ENCODE measurements at places on chromosomes 6 and 20. TPM values are rescaled to one million over a fixed set of nuclear protein-coding genes. Genes with fewer than 3 reads are reported as not detected.

DNA sequence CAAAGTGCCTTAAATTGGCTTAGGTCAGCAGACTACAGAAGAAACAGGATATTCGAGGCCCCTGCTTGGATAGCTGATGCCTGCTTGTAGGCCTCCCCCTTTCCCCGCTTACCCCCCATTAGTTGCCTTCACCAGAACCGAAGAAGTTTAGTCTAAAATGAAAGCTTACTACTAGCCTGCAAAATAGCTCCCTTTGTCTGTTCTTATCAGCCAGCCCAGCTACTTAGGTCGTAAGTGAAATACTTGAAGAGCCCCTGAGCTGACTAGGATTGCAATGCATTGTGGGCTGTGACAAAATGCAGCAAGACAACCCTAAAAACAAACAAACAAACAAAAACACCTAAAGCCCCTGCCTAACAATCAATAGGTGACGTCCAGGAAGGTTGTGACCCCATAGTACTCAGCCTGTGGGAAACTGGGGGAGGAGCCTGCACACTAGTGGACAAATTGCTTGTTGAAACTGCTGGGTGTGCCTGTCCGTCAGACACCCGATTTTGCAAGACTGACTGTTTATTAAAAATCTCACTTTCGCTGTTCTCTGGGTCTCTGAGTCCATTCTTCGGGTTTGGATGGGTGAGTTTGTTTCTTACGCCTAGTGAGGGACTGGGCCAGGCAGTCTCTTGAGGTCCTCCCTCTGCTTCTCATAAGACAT, 105.0 kb upstream of the DUSP22 start:
- H3K27me3 ChIP-seq = no peaks in the 10 kb centered on the region
- H3K27ac ChIP-seq = no peak overlapping the region
- H3K4me1 ChIP-seq = peaks cover 6% of the 10 kb centered on the region
- no peaks in the 10 kb centered on the region for H3K36me3 ChIP-seq
- no peak for DNase-seq

The LCA5 gene
- 0.05 TPM for total RNA-seq

The NEDD9 gene
- 40.2 TPM for total RNA-seq

GRCh38 chr20:24756292-24757025, 192.6 kb upstream of the CST7 start:
- H3K27ac ChIP-seq = no peak overlapping the region
- no peaks in the 10 kb centered on the region for H3K36me3 ChIP-seq
- DNase-seq = no peak

GRCh38 chr6:25171301-25171700, 107.9 kb upstream of the CARMIL1 start:
- no peaks in the 10 kb centered on the region for H3K4me1 ChIP-seq
- no peak overlapping the region for H3K27ac ChIP-seq
- H3K4me3 ChIP-seq = no peak overlapping the region
- H3K36me3 ChIP-seq = no peaks in the 10 kb centered on the region
- H3K27me3 ChIP-seq = no peaks in the 10 kb centered on the region

The RIN2 gene
- total RNA-seq = 1.9 TPM

The KCNK17 gene
- not detected for total RNA-seq

The ELOVL4 gene
- 0.68 TPM for total RNA-seq

GRCh38 chr20:44123251-44123650, 63.7 kb downstream of the JPH2 start:
- DNase-seq = no peak
- H3K36me3 ChIP-seq = no peaks in the 10 kb centered on the region
- no peak overlapping the region for H3K27ac ChIP-seq
- no peaks in the 10 kb centered on the region for H3K4me1 ChIP-seq
- no peaks in the 10 kb centered on the region for H3K27me3 ChIP-seq

The TREM2 gene
- not detected for total RNA-seq

GRCh38 chr6:90190752-90191395, 105.8 kb downstream of the BACH2 start:
- H3K27me3 ChIP-seq = no peaks in the 10 kb centered on the region
- H3K36me3 ChIP-seq = no peaks in the 10 kb centered on the region
- peak overlapping the region; percentile 12 for H3K4me3 ChIP-seq
- no peak for DNase-seq
- H3K27ac ChIP-seq = peak overlapping the region; percentile 67
- no peaks in the 10 kb centered on the region for H3K4me1 ChIP-seq

The NMBR gene
- not detected for total RNA-seq

The ZSCAN23 gene
- total RNA-seq = 2.4 TPM

The VIP gene
- total RNA-seq = not detected

- peaks cover 3% of the 10 kb centered on the region for H3K27me3 ChIP-seq
- peaks cover 17% of the 10 kb centered on the region for H3K4me1 ChIP-seq
- no peak overlapping the region for H3K27ac ChIP-seq
- no peak for DNase-seq
These were observed 34.7 kb upstream of the LAMA4 start for GRCh38 chr6:112289038-112289566.

DNA sequence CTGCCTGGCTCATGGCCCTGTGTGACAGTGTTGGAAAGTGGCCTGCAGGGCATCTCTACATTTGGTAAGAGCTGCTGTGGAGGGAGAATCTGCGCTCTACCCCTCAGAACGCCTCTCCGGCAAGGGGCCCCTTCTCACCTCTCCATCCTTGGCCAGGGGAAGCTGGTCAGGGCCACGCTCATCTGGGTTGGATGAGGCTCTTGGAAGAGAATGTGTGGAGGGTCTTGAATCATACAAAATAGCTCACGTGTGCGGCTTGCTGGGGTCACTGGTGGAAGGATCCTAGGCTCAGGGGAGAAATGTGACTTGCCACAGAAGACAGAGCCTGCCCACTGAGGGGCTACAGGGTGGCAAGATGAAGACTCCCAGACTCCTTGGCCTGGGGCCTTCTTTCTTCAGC, 105.0 kb downstream of the SCML4 start:
- H3K27ac ChIP-seq = peak overlapping the region; percentile 47
- no peak overlapping the region for H3K4me3 ChIP-seq
- H3K36me3 ChIP-seq = peaks cover 23% of the 10 kb centered on the region
- H3K27me3 ChIP-seq = no peaks in the 10 kb centered on the region
- DNase-seq = no peak
- H3K4me1 ChIP-seq = peaks cover 55% of the 10 kb centered on the region

DNA sequence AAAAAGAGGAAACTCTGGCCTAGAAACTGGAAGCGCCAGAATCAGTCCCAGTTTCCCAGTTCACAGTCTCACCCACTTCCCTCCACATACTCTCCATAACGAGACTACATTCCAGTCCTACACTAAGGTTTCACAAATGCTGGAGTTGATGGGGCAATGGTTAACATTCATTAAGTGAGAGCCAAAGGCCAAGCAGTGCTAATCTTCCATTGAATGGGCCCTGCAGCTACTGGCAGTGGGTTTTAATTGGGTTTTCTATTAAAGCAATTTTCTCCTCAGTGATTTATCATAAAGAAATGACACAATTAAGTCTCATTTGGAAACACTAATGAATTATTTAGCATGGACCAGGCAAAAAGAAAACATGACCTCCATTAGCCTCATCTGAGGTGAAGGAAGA, 20.8 kb upstream of the NRSN1 start:
- no peaks in the 10 kb centered on the region for H3K27me3 ChIP-seq
- no peaks in the 10 kb centered on the region for H3K36me3 ChIP-seq
- H3K4me1 ChIP-seq = no peaks in the 10 kb centered on the region
- H3K4me3 ChIP-seq = no peak overlapping the region

The BPIFA1 gene
- not detected for total RNA-seq

The MAS1 gene
- not detected for total RNA-seq

DNA sequence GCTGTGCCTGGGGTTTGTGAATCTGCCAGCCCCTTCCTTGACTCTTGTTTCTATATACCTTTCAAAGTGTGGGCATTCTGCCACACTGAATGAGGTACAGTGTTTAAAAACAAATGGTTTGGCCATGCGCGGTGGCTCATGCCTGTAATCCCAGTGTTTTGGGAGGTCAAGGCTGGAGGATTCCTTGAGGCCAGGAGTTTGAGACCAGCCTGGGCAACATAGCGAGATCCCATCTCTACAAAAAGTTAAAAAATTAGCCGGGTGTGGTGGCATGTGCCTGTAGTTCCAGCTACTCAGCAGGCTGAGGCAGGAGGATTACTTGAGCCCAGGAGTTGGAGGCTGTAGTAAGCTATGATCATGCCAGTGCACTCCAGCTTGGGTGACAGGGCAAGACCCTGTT, 5.8 kb downstream of the FAM83D start:
- peaks cover 19% of the 10 kb centered on the region for H3K4me1 ChIP-seq
- H3K36me3 ChIP-seq = no peaks in the 10 kb centered on the region
- H3K4me3 ChIP-seq = no peak overlapping the region
- no peak overlapping the region for H3K27ac ChIP-seq

- DNase-seq = peak; percentile 77
- no peaks in the 10 kb centered on the region for H3K27me3 ChIP-seq
- H3K27ac ChIP-seq = no peak overlapping the region
- peaks cover 9% of the 10 kb centered on the region for H3K4me1 ChIP-seq
These were observed 86.0 kb downstream of the DHX35 start for GRCh38 chr20:39048000-39048696.

The TSBP1 gene
- total RNA-seq = not detected

- H3K4me1 ChIP-seq = no peaks in the 10 kb centered on the region
- no peak overlapping the region for H3K27ac ChIP-seq
- H3K4me3 ChIP-seq = no peak overlapping the region
- H3K36me3 ChIP-seq = no peaks in the 10 kb centered on the region
These were observed 97.9 kb downstream of the GJA1 start for GRCh38 chr6:121533321-121533841.

The ZFP57 gene
- total RNA-seq = not detected

- no peak overlapping the region for H3K4me3 ChIP-seq
- no peaks in the 10 kb centered on the region for H3K36me3 ChIP-seq
- no peaks in the 10 kb centered on the region for H3K4me1 ChIP-seq
- H3K27me3 ChIP-seq = no peaks in the 10 kb centered on the region
These were observed 846 bp downstream of the PDE10A start for GRCh38 chr6:165662041-165662748.

GRCh38 chr6:118722829-118723813, 71.7 kb upstream of the CEP85L start:
- H3K4me3 ChIP-seq = no peak overlapping the region
- H3K27ac ChIP-seq = no peak overlapping the region
- H3K36me3 ChIP-seq = no peaks in the 10 kb centered on the region
- DNase-seq = no peak
- peaks cover 20% of the 10 kb centered on the region for H3K4me1 ChIP-seq

The BAG2 gene
- total RNA-seq = 5.2 TPM

GRCh38 chr20:6008254-6008653, 45.6 kb downstream of the LRRN4 start:
- H3K27me3 ChIP-seq = no peaks in the 10 kb centered on the region
- H3K36me3 ChIP-seq = peaks cover 13% of the 10 kb centered on the region
- no peak for DNase-seq

DNA sequence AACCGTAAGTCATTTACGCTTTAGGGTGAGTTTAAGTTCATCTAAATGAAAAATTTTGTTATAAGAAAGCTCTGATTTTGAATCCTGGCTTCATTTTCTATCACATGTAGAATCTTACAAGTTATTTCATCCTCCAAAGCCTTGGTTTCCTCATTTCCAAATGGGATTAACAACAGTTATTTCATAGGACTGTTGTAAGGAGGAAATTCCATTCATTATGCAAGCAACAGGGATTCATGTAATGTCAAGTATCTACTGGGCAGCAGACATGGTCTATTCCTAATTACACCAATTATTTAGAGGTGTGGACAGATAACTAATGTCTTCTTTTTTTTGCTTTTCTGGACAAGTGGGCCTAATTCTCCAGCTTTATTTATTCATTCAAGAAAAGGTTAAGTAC, 154.0 kb downstream of the PDSS2 start:
- no peak for DNase-seq
- H3K27ac ChIP-seq = no peak overlapping the region
- H3K36me3 ChIP-seq = no peaks in the 10 kb centered on the region
- H3K27me3 ChIP-seq = no peaks in the 10 kb centered on the region

The PKIB gene
- total RNA-seq = 0.92 TPM

DNA sequence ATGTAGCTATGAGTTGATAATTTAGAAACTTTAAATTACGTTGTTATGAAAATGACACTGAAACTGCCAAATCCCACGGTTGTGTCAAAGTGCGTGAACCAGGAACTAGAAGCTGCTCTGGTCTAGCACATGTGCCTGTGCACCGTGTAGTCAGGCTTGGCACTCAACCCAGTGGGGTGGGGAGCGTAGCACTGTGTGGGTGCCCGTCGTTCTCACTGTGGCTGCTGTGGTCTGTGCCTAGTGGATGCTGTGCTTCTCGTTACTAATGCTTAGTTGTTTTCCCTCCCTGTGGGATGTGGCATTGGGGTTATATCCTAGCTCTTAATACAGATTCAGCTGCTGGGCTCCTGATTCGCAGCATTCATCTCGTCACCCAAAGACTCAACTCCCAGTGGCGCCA, 46.2 kb upstream of the ADIG start:
- H3K4me3 ChIP-seq = no peak overlapping the region
- no peaks in the 10 kb centered on the region for H3K4me1 ChIP-seq
- DNase-seq = no peak
- H3K27ac ChIP-seq = no peak overlapping the region
- H3K36me3 ChIP-seq = peaks cover 85% of the 10 kb centered on the region

- no peak overlapping the region for H3K27ac ChIP-seq
- no peaks in the 10 kb centered on the region for H3K27me3 ChIP-seq
- no peaks in the 10 kb centered on the region for H3K4me1 ChIP-seq
- no peak overlapping the region for H3K4me3 ChIP-seq
- H3K36me3 ChIP-seq = no peaks in the 10 kb centered on the region
These were observed 77.3 kb downstream of the KCNQ5 start for GRCh38 chr6:72699159-72699558.

DNA sequence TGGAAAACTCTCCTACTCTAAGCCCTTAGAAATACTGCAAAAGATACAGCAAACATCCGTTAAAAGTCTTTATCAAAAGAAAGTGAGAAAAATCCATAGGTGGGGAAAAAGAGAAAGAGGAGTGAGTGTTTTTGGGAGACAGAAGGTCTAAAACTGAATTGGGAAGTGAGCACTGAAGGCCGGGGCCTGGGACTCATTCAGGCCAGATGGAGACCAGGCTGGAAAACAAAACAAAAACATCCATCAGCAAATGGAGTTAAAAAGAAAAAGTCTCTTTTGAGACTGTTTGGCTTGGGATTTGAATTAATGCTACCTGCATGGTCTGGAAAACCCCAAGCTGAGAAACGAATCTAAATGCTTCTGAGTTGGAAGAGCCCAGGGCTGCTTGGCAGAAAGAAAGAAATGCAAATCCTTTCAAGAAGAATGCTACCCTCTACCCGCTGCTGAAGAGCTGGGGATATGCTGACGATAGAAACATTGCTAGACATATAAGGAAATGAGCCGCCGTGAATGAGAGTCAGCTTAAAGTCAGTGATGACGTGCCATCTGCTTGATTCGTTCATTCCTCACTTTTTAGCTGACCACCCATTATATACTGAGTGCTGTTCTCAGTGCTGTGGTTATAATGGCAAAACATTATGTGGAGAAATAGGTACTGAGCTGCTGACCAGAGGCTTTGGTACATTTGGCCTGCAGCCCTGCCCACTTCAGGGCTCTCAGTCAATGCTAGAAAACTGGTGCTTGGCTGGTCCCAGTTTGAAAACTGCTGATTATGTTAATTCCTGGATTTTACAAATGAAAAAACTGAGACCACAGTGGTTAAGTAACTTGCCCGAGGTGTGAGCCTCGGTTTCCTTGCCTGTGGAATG, 28.0 kb upstream of the TULP4 start:
- no peak overlapping the region for H3K4me3 ChIP-seq
- H3K27ac ChIP-seq = no peak overlapping the region
- peaks cover 40% of the 10 kb centered on the region for H3K4me1 ChIP-seq
- no peaks in the 10 kb centered on the region for H3K27me3 ChIP-seq

- peak overlapping the region; percentile 99 for H3K27ac ChIP-seq
- no peak for DNase-seq
- no peaks in the 10 kb centered on the region for H3K27me3 ChIP-seq
- H3K4me1 ChIP-seq = peaks cover 50% of the 10 kb centered on the region
- no peaks in the 10 kb centered on the region for H3K36me3 ChIP-seq
These were observed 2.8 kb downstream of the EZR start for GRCh38 chr6:158816329-158816728.
